ENCODE measurements at places on chromosomes 7 and 10.

- no peak for DNase-seq
Measured at GRCh38 chr7:19677180-19677579, 31.7 kb downstream of the POLR1F start.

- no peak for DNase-seq
Measured at GRCh38 chr7:33325754-33326484, 196.6 kb downstream of the BBS9 start.

DNA sequence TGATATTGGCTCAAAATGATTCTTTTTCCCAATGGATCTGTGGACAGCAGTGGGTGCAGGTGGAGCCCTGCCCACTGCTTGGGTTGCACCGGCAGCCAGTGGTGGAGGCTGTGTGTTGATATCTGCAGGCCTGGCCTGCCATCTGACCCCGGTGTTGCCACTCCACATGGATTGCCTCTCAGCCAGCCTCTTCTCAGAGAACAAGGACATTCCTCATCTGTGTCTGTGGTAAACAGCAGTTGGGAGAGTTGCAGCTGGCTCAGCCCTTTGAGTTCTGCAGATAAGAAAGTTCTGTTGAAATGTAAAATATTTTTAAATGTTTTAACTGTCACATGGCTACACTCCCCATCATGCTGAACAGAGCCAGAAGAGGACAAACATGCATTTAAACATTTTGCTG is 374.9 kb upstream of the CELF2 start:
- DNase-seq = no peak

GRCh38 chr10:71554671-71555070 is 158.0 kb downstream of the CDH23 start:
- no peak for DNase-seq

DNA sequence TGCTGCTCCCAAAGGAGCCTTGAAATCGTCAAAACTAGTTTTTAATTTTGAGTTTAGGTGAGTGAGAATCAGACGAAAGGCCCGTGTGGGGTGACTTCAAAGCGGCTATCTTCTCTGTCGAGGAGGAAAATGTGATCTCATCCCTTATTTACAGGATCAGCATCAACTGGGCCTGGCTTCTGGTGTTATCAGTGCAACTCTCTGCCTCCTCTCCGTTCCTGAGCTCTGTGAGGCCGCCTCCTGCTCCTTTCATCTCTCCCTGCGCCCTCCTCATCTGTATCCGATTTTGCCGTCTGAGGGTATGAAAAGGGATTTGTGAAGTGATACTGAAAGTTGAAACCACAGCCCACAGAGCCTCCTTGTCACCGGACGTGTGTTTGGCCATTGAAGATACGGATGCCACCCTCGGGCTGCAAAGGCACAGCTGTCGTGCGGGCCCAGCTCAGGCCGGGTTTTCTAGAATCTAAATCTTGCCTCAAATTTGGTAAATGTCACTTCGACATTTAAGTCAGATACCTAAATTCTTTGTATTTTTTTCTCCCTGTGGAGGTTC is 408.7 kb upstream of the ADARB2 start:
- DNase-seq = no peak

DNA sequence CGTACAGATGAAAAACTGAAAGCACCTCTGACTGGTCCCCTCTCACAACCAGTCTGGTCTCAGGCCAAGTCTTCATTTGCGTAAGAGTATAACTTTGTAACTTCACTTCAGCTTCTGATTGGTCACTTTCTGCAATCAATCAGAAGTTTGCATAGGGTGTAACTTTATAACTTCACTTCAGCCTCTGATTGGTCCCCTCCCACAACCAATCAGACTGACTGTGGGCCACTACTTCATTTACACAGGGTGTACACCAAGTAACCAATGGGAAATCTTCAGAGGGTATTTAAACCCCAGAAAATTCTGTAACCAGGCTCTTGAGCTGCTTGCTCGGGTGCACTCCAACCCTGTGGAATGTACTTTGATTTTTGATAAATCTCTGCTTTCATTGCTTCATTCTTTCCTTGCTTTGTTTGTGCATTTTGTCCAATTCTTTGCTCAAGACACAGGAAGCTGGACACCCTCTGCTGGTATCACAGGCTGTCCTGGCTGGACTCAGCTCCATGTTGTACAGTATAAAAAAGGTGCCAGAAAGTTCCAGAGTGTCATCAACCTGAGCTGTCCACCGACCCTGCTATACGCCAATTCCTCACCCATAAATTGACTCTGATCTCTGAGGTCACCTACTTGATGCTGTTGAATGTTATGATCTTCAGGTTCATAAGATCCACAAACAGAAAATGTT is 74.5 kb downstream of the COBL start:
- DNase-seq = no peak
